ENCODE measurements at places on chromosomes 5 and 9. TPM values are rescaled to one million over a fixed set of nuclear protein-coding genes. Genes with fewer than 3 reads are reported as not detected.
A peak's percentile ranks its signal among the peaks of the same experiment; 100 is the strongest.

The CFAP157 gene
- total RNA-seq, result not detected

The CXCL14 gene
- not detected for total RNA-seq

GRCh38 chr5:130064484-130064883 lies 160.2 kb downstream of the CHSY3 start:
- no peaks in the 10 kb centered on the region for H3K36me3 ChIP-seq
- no peak overlapping the region for H3K27ac ChIP-seq
- no peak overlapping the region for H3K4me3 ChIP-seq
- no peaks in the 10 kb centered on the region for H3K4me1 ChIP-seq
- no peaks in the 10 kb centered on the region for H3K27me3 ChIP-seq
- DNase-seq, result no peak

The ATP10B gene
- total RNA-seq, result 0.08 TPM

The BAAT gene
- 0.58 TPM for total RNA-seq

- no peaks in the 10 kb centered on the region for H3K27me3 ChIP-seq
- H3K4me3 ChIP-seq, result no peak overlapping the region
- H3K4me1 ChIP-seq, result no peaks in the 10 kb centered on the region
Measured at GRCh38 chr5:79738349-79738748, 48.7 kb downstream of the CMYA5 start.

The APBB3 gene
- 10.2 TPM for total RNA-seq

GRCh38 chr5:138662599-138662998 lies 87.4 kb upstream of the HSPA9 start:
- no peak overlapping the region for H3K27ac ChIP-seq
- DNase-seq, result no peak
- H3K36me3 ChIP-seq, result no peaks in the 10 kb centered on the region
- H3K4me1 ChIP-seq, result no peaks in the 10 kb centered on the region

GRCh38 chr5:158943057-158943456 lies 156.7 kb downstream of the EBF1 start:
- DNase-seq, result no peak
- H3K4me1 ChIP-seq, result no peaks in the 10 kb centered on the region
- H3K27ac ChIP-seq, result no peak overlapping the region
- 0 out of 2 replicates have a peak, but pooled peaks cover 5% of the 10 kb centered on the region for H3K27me3 ChIP-seq
- H3K4me3 ChIP-seq, result no peak overlapping the region

DNA sequence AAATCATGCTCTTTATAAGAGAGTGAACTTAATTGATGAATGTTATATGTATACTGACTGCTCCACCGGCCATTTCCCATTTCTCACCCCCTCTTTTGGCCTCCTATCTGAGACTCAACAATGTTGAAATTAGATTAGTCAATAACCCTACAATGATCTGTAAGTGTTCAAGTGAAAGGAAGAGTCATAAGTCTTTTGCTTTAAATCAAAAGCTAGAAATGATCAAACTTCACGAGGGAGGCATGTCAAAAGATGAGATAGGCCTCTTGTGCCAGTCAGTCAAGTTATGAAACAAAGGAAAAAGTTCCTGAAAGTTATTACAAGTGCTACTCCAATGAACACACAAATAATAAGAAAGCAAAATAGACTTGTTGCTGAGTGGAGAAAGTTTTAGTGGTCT lies 83.1 kb downstream of the NLN start:
- H3K27me3 ChIP-seq, result no peaks in the 10 kb centered on the region
- H3K4me1 ChIP-seq, result no peaks in the 10 kb centered on the region
- H3K36me3 ChIP-seq, result peaks cover 40% of the 10 kb centered on the region
- no peak overlapping the region for H3K4me3 ChIP-seq
- no peak for DNase-seq
- no peak overlapping the region for H3K27ac ChIP-seq

The PCDHGB4 gene
- total RNA-seq, result 16.6 TPM

DNA sequence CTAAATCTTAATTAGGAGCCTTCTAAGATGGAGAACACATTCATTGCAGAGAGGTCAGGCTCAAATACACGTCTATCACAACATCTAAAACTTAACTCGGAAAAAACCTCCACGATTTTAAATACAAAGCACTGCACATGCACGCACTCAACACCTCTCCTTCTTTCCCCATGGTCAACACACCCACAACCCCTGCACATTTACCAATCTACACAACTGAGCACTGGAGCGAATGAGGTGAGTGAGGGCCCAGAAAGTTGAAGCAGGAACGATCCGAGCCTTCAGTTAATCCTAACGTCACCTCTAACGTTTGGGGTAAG lies 278 bp upstream of the NIPSNAP3A start:
- DNase-seq, result no peak
- H3K4me3 ChIP-seq, result peak overlapping the region; percentile 78
- peaks cover 4% of the 10 kb centered on the region for H3K27me3 ChIP-seq
- peaks cover 7% of the 10 kb centered on the region for H3K4me1 ChIP-seq
- peak overlapping the region; percentile 37 for H3K27ac ChIP-seq
- H3K36me3 ChIP-seq, result no peaks in the 10 kb centered on the region
